ENCODE measurements at places on chromosomes 12 and 14.

DNA sequence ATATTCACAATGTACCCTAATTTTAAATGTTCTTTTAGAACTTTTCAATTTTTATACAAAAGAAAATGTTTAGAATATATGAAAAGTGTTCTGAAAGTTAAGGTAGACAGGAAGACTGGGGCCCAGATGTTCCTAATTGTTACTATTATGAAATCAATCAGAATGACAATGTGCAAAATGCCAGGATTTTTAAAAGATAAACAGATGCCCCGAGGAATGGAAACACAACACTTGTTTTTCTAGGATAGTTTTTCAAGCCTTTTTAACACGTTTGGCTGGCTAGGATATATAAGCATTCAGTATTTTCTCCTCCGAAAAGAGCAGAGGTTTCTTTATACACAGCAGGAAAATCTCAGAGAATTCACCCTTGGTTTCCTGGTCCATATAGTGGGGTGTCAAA, 106.8 kb downstream of the ESR2 start:
- DNase-seq: no peak

DNA sequence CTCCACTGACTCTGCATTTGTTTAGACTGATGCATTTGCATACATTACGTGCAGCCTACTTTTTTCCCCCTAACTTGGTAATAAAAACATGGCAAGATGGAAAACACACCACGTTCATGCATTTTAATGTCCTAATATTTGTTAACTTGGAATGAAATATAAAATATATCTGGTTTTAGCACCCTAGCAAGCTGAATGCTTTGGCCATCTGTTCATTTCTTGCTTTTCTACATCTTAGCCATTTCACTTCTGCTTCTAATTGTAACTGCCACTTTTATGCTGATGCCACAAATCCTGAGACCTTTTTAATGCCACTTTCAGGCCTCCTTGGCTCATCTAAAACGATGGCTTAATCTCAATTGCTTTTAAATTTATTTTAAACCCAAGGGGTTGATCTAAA, 177.7 kb upstream of the RASSF8 start:
- no peak for DNase-seq

DNA sequence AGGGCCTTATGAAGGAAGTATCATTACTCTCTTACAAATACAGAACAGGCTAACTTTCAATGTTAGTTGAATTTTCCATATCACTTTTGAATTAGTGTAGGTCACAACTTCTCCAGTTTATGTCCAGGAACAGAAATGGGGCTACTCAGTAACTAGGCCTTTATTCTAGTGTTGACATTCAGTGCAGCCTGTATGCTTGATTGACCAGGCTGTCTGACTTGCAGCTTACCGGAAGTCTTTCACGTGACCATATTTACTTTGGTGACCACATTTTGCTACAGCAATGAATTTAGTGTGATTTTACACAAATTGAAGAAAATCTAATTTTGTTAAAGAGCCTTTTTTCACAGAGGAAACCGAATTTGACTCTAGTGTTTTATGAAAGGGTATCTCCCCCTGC, 12.4 kb downstream of the MTERF2 start:
- no peak for DNase-seq

- DNase-seq: no peak
These were observed 114.8 kb downstream of the ALX1 start for GRCh38 chr12:85394809-85395208.

- no peak for DNase-seq
These were observed 16.7 kb upstream of the MAP1LC3B2 start for GRCh38 chr12:116542345-116542956.

- no peak for DNase-seq
These were observed 370.3 kb downstream of the SLC6A15 start for GRCh38 chr12:84542289-84542688.

DNA sequence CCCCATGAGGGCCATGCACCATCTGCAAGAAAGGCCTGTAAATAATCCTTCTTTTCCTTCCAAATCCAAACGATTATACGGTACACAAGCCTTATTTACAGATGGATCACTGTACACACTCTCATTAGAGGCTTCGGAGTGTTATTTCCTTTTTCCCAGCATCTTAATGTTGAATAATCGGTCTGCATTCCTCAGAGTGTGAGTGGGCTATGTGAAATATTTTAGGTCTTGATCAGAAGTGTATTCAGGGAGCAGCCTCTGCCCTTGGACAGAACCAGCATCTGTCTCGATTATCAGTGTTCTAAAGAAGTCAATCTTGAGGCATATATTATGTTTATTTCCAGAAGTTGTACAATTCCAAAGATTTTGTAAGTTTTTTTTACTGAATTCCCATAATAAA, 340.6 kb downstream of the SEC23A start:
- DNase-seq: no peak

DNA sequence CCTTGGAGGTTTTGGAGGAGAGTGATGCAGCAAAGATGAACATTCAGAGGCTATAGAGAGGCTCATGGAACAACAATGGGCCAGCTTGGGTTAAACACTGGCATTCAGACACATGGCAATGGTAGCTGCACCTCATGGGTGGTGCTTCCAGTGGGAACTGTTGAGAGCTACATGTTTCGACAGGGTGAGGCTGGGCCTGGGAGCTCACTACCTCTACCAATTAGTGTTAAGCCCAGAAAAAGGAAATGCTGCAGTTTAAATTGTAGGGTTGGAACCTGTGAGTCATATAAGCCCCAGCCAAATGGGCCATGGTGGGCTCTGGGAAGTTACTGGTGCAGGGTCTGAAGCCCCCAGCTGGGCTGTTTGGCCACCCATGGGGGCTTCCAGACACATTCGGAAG, 279.7 kb downstream of the ZFP36L1 start:
- DNase-seq: no peak

- no peak for DNase-seq
These were observed 429 bp upstream of the PLEKHA5 start for GRCh38 chr12:19129122-19129485.

DNA sequence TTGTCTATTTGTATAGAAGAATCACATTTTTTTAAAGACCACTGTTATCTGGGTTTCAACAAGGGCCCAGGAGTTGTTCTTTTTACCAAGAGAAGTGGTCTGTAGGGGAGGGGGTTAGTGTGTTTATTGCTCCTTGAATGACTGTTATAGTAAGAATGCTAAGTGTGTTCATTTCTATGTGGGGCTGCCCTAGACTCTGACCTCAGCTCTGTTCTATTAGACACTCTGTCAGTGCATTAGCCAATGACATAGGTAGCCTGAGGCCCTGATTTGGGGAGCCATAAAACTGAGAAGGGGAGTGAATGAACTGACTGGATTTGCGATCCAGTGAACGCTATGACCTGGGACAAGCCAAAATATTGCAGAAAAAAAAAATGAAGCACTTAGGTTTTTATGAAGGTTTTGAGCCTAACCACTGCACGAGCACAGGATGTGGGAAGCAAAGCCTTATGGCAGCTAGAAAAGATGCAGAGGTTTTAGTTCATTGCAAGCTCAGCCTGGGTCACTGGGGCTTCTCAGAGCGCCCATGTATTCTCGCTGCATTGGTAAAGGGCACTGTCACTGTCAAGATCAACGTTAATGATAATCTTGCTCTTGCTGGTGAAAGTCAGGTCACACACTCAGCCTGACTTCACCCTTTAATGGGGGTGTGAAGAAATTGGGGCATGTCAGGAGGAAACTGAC, 63.8 kb downstream of the PRKCH start:
- no peak for DNase-seq

DNA sequence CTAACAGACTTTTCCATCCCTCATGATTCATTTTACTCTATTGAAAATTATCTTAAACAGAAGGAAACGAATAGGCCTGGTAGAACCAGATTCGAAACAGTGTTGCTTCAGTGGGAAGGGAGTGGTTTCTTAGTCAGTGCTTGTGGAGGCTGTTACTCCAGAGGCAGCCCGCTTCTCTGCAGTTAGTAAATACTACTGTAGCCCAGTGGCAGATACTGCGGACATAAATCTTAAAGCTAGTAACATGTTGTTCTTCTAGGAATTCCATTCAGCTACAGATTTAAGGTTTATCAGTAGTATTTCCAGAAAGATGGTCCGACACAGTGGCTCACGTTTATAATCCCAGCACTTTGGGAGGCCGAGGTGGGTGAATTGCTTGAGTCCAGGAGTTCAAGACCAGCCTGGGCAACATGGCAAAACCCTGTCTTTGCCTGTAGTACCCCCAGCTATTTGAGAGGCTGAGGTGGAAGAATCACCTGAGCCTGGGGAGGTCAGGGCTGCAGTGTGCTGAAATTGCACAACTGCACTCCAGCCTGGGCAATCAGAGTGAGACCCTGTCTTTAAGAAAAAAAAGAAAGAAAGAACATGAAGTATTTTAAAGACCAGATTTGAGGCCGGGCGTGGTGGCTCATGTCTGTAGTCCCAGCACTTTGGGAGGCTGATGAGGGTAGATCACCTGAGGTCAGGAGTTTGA, 45.9 kb downstream of the DIP2B start:
- DNase-seq: no peak

GRCh38 chr12:60096727-60097126, 500.9 kb downstream of the SLC16A7 start:
- DNase-seq: no peak

DNA sequence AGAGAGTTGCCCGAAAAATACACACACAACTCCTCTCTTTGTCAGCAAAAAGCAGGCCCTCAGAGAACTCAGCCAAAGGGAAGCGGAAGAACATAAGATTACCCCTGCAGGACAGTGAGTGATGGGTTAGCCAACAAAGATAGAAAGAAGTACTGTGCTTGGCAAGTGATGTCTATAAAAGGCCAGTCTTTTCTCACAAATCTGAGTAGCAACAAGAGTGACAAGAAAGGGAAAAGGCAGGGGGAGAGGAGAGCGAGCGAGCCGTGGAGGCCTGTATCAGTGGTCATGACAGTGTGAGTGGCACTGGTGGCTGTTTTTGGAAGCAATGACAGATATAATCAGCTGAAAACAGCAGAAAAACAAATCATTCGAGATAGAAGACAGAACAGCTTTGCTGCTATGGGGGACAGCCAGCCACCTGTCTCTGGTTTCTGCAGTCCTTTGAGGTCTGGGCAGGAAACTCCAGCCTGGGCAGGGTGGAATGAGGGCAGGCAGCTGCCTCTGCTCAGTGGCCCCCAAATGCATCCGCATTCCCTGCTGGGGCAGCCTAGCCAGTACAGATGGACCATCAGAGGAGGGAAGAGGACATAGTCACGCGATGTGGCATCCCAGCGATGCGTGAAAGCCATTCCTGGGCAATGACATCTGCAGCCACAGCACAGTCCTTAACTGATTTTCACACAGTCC, 74.7 kb downstream of the TRIM9 start:
- DNase-seq: no peak

DNA sequence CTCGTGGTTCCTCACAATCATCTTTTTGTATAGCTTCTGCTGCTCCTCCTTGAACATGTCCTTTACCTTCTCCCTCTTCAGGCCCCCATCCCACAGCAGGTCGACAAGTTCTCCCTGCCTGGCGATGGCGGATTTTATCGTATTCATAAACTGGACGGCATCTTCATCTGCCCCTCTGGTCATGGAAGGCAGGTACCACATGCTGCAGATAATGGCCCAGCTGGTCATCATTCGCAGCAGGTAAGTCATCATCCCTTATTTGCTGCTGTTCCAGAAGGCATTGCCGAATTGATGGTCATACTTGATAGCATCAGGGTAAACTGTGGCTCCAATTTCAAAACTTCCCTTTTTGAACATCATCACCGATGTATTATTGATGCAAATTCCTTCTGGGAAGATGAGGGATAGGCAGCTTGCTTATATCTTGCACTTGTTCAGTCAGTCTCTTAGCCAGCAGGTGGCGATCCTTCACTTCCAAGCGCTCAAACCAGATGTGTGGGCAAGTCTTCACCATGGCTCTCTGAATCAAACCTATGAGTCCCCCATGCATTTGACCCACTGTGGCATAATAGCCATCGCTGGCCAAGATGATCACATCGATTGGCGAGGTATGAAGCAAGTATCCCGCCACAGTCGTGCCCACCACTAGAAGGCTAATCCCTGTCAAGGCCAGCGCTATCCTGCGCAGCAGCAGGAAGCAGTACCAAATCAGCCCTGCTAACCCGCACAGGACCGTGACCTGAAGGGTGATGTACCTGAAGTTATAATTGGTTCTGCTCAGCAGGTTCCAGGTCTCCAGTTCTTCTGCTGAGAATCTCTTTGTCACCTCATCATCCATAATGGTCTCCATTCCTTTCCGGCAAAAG, 381.5 kb upstream of the STXBP6 start:
- DNase-seq: peak; percentile 9

DNA sequence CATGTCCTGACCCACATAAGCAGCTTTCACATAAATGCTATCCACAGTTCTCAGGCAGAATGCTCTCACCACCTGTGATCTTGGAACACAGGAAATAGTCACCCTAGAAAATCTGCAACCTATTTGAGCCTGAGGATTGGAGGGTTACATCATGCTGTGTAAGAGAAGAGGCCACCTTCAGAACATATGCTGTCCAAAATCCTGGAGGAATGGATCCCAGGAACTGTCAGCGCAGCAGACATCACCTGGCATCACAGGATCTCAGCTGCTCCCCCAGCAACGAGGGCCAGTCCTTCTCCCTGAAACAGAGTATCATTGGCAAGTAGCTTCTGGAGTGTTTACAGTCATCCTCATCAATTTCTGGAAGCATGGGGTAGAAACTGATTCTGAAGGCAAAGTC, 63.2 kb upstream of the LTA4H start:
- no peak for DNase-seq

DNA sequence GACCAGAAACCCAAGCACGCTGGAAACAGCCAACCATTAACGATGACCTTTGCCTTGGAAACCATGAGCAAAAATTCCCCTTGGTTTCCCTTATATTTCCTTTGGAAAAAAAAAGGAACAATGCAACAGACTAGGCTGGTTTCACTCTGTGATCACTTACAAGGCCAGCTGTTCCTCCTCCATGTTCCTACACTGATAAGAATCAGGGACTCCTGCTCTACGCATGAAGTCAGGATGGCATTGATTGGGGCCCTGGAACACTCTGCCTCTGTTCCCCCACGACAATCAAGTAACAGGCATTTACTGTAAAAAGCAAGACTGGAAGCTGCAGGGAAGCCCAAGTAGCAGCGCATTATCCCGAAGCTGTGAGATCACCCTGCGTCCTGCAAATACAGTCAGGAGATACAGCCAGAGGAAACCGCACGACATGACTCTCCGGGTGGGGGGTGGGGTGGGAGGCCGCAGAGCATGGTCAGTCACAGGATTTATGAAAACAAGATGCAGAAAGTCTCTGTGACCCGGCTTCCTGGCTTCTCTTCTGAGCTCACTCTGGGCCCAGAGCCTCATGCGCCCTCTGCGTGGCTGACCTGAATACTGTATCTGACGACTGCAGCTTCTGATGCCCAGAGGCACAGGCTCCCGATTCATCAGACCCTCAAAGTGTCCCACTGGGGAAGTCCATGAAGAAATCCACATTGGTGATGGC, 31.1 kb downstream of the SSH1 start:
- no peak for DNase-seq

GRCh38 chr14:74514471-74514941, 20.9 kb downstream of the ISCA2 start:
- DNase-seq: no peak

GRCh38 chr12:109389146-109389545, 41.4 kb downstream of the MYO1H start:
- DNase-seq: no peak

- DNase-seq: no peak
These were observed 839 bp downstream of the CLEC9A start for GRCh38 chr12:10031321-10031720.

- no peak for DNase-seq
These were observed 9.7 kb upstream of the TUBA1A start for GRCh38 chr12:49198431-49199155.
